ENCODE measurements at places on chromosomes 5 and 9. TPM values are rescaled to one million over a fixed set of nuclear protein-coding genes. Genes with fewer than 3 reads are reported as not detected.

Gene ANKDD1B
- 0.27 TPM for polyA plus RNA-seq

Gene GFI1B
- not detected for polyA plus RNA-seq

Gene FRRS1L
- not detected for polyA plus RNA-seq

Gene PCDHA13
- not detected for polyA plus RNA-seq

Gene PCDHA1
- not detected for polyA plus RNA-seq

Gene NRARP
- not detected for polyA plus RNA-seq

Gene ARHGAP26
- polyA plus RNA-seq = 11.6 TPM

Gene SH3GL2
- not detected for polyA plus RNA-seq

Gene PCYOX1L
- polyA plus RNA-seq = 6.6 TPM

Gene FBP2
- polyA plus RNA-seq = not detected

Gene CCDC183
- 0.18 TPM for polyA plus RNA-seq

Gene TAF1L
- polyA plus RNA-seq = not detected

Gene GMCL2
- not detected for polyA plus RNA-seq

Gene ARHGEF28
- polyA plus RNA-seq = not detected

Gene ACTBL2
- polyA plus RNA-seq = not detected

Gene SEMA5A
- polyA plus RNA-seq = not detected
